Smooth muscle cell of the coronary artery (primary cell): ENCODE measurements at places on chromosomes 5 and 9. TPM values are rescaled to one million over a fixed set of nuclear protein-coding genes. Genes with fewer than 3 reads are reported as not detected.

The SMIM23 gene
- not detected in 2 replicates for total RNA-seq

The GABBR2 gene
- total RNA-seq = 0.23 TPM in 1 of 2 replicates, not detected in the other

The SLC34A3 gene
- total RNA-seq = not detected in 2 replicates

The NR6A1 gene
- 0.35 and 0.45 TPM in 2 replicates for total RNA-seq

The BTNL3 gene
- not detected in 2 replicates for total RNA-seq

The ZDHHC11 gene
- total RNA-seq = 0.94 and 1.3 TPM in 2 replicates

The SPATA31C1 gene
- total RNA-seq = not detected in 2 replicates

The PDLIM4 gene
- total RNA-seq = 17.3 and 34.6 TPM in 2 replicates

The FOXD4L4 gene
- total RNA-seq = under 0.01 and 0.08 TPM in 2 replicates

The LCN15 gene
- total RNA-seq = not detected in 2 replicates

The EQTN gene
- total RNA-seq = not detected in 2 replicates

The PCDHB14 gene
- 0.59 and 2.1 TPM in 2 replicates for total RNA-seq

The ANKRD18A gene
- under 0.01 TPM in 1 of 2 replicates, not detected in the other for total RNA-seq

The GRXCR2 gene
- total RNA-seq = not detected in 2 replicates

The SLC4A9 gene
- total RNA-seq = not detected in 2 replicates

The LRRC14B gene
- not detected in 2 replicates for total RNA-seq

The ZNF366 gene
- under 0.01 and 0.12 TPM in 2 replicates for total RNA-seq

The SCGB3A2 gene
- total RNA-seq = 0.15 TPM in 1 of 2 replicates, not detected in the other

The SPINK4 gene
- not detected in 2 replicates for total RNA-seq

The IFNA2 gene
- not detected in 2 replicates for total RNA-seq

The RASGRF2 gene
- 0.59 and 8.9 TPM in 2 replicates for total RNA-seq

The SLCO4C1 gene
- total RNA-seq = not detected in 2 replicates

The DDX41 gene
- total RNA-seq = 138 and 249 TPM in 2 replicates

The MATR3 gene
- total RNA-seq = 166 and 196 TPM in 2 replicates

The SHISAL2B gene
- total RNA-seq = not detected in 2 replicates

The C5orf58 gene
- not detected in 2 replicates for total RNA-seq

The TAF11L5 gene
- total RNA-seq = not detected in 2 replicates

The ZNF658 gene
- 2.9 and 3.0 TPM in 2 replicates for total RNA-seq

The NPR3 gene
- total RNA-seq = 35.7 and 58.0 TPM in 2 replicates

The FBLL1 gene
- total RNA-seq = 0.15 and 3.0 TPM in 2 replicates

The PCDHA13 gene
- 0.08 and 0.59 TPM in 2 replicates for total RNA-seq

The FOXD4L3 gene
- total RNA-seq = 0.08 TPM in 1 of 2 replicates, not detected in the other

The TPRN gene
- total RNA-seq = 1.5 and 4.6 TPM in 2 replicates

The DOCK8 gene
- total RNA-seq = 0.12 TPM in 1 of 2 replicates, not detected in the other

The SPAAR gene
- 0.12 and 0.68 TPM in 2 replicates for total RNA-seq

The SPATA31A3 gene
- not detected in 2 replicates for total RNA-seq

The MYOT gene
- total RNA-seq = not detected in 2 replicates

The BRINP1 gene
- 0.30 and 27.4 TPM in 2 replicates for total RNA-seq

The IL7R gene
- under 0.01 TPM in 1 of 2 replicates, not detected in the other for total RNA-seq

The HTR4 gene
- total RNA-seq = 0.08 TPM in 1 of 2 replicates, not detected in the other

The GNA14 gene
- 1.2 and 2.6 TPM in 2 replicates for total RNA-seq

The ACTBL2 gene
- total RNA-seq = 0.23 TPM in 1 of 2 replicates, not detected in the other

The PCDHB15 gene
- total RNA-seq = 0.70 and 1.2 TPM in 2 replicates
